ENCODE measurements at places on chromosomes 13 and 19.

- peak; percentile 31 for DNase-seq
Measured at GRCh38 chr19:2166741-2167738, 3.3 kb downstream of the DOT1L start.

- DNase-seq, result no peak
Measured at GRCh38 chr13:95212983-95213850, 88.0 kb downstream of the ABCC4 start.

DNA sequence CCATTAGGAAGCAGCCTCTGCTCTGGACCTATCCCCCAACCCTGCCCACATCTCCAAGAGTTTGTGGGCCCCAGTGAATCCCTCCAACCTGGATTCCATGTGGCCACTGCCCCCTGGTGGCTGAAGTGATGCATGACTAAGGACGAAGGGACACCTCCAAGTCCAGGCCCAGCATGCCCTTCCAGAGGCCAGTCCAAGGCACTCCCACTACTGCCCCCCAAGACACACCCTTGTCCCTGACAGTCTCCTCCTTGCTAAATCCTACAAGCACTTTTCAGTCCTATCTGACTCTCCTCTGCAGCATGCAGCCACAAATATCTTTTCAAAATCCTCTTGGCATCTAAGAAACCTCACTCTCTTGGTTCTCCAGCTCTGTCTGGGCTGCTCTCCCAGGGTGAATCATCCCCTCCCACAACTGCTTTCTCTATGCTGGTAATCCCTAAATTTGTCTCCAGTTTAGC, 33.0 kb downstream of the DEDD2 start:
- peak; percentile 68 for DNase-seq

DNA sequence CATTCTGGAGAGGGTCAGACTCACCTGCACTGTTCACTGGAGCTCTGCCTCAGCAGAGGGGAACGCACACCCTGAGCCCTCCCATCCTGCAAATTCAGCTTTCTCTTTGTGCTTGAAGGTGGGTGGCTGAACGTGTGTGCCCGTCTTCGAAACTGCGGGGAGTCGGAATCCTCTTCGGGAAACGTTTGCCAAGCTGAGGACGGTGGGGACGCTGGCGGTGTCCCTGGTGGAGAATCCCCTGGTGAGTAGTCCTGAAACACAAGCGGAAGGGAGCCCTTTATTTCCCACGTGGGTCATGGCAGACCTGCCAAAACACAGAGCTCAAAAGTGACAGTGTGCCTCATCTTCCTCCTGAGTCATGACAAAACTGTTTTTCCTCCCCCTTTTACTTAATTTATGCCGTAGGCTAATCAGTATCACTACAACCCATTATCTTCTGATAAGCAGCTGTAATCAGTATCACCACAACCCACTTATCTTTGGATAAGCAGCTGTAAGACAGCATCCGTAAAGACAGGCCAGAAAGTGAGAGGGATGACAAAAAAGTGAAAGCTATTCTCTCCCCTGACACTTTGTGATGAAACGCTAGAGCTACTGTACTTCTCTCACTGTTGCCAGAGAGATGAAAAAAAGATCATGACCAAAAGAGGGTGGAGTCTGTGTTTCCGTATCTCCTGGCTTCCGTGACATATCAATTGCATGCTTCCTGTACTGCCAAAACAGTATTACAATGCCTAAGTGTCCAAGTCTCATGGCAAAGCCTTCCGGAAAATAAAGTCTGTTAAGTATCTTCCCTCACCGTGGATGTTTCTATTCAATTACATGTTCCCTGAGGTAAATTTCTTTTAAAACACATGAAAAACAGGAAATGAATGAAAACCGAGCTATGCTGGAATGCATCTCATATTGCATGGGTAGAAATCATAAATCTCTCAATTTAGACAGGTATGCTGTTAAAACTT, 155.5 kb downstream of the TBC1D4 start:
- DNase-seq, result no peak

- DNase-seq, result peak; percentile 59
Measured at GRCh38 chr13:112510002-112510780, 77.8 kb downstream of the TUBGCP3 start.
